ENCODE measurements at places on chromosomes 13 and 19.

DNA sequence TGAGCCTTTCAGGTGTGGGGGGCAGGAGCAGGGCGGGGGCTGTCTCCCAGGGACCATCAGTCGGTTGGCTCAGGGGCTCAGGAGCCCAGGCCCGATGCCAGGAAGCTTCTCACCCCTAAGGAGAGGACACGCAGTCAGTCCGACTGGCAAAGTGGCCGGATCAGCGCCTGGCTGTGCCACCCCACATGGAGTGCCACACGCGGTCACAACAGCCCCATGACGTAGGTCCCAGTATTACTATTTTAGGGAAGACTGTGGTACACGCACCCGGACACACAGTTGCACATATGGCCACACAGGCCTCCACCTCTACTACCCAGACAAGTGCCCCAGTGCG, 29.3 kb upstream of the GRTP1 start:
- DNase-seq, result no peak

DNA sequence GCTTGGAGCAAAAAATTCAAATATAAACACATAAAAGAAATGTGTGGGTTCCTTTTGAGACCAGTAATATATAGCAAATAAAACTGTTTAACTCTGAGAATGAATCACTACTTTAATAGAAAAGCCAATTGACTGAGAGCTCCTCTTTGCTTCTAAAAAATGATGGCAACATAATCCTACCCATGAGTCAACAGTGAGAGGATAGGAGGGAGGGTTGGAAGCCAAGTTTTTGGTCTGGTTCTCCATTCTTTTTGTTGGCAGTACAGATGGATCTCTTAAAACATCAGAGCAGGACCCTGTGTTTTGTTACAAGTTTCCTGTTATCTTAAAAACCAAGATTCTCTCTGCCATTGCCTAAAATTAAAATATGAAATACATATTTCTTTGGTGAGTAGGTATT, 50.0 kb upstream of the POSTN start:
- no peak for DNase-seq

GRCh38 chr19:55563261-55563690, 17.4 kb downstream of the ZNF579 start:
- DNase-seq, result no peak

- DNase-seq, result no peak
Measured at GRCh38 chr13:77042566-77043177, 15.7 kb upstream of the FBXL3 start.

- no peak for DNase-seq
Measured at GRCh38 chr19:4151623-4152022, 1.8 kb upstream of the CREB3L3 start.

GRCh38 chr19:28299649-28300048, 913.3 kb downstream of the UQCRFS1 start:
- no peak for DNase-seq

GRCh38 chr13:76894401-76895110, 8.4 kb upstream of the KCTD12 start:
- no peak for DNase-seq

DNA sequence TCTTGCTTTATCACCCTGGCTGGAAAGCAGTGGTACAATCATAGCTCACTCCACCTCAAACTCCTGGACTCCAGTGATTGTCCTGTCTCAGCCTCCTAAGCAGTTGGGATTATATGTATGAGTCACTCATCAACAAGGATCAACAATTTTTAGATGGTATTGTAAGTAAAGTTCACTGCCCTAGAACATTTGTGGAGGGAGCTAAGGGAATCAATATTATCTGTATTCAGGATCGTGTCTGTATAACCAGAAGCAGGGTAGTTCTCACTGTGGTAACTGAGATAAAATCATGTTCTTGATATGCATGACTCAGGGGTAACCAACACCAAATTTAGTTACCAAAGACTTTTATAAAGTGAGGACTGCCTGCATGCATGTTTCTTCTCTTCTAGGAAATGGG, 27.0 kb downstream of the ZMYM5 start:
- DNase-seq, result no peak

DNA sequence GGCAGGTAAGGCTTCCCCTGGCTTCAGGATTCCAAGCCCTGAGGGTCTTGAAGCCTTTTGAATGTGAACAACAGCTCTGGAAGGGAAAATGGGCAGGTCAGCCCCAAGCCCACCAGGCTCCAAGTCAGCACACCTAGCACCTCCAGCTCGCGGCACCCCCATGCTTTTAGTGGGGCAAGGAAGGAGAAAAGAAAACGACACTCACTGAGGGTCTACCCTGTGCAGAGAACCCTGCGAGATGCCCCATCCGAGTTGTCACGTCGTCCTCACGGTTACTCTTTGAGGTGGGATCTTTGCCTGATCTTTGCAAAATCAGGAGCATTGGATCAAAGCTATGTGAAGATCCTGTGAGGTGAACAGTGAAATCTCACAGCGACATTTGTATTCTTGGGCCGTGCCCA, 5.7 kb upstream of the F10 start:
- DNase-seq, result no peak

DNA sequence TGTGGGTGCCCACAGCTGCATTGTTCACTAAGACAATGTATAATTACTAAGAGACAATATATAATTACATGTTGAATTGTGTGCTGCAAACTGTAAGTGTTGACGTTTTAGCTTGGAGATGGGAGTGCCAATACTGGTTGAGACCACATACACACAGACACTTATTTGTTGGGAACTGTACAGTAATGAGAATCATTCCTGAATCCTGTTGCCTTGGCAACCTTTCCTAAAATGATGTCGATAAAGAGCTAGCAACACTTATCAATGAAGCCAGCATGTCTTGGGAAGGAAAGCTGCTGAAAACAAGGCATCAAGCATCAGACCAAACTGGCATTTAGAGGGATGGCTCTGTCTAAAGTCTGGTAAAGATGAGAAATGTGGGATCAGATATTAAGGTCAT, 51.3 kb downstream of the PCDH8 start:
- no peak for DNase-seq

DNA sequence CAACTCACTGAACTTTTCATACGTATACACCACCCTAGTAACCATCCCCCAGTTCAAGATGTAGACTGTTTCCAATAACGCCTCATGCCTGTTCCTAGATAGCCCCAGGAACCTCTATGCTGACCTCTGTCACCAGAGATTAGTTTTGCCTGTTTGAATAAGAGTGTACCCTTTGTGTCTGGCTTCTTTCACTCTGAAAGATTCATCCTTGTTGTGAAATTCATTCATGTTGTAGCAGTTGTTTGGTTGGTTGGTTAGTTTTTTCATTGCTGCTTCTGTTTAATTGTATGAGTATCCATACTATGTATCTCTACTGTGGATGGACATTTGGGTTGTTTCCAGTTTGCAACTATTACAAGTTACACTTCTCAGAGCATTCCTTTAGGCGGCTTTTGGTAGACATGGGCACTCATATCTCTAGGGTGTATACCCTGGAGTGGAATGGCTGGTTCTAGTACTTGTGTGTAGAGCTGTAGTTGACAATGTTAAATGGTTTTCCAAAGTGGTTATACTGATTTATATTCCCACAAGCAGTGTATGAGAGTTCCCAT, 1.6 kb downstream of the RNASEH2B start:
- no peak for DNase-seq

All from stimulated activated CD8-positive, alpha-beta memory T cell treated with anti-CD3 and anti-CD28 coated beads, Interleukin-7, amount 100 ng/mL, for 48 hours (primary cell).